ENCODE measurements at places on chromosomes 3 and 15. TPM values are rescaled to one million over a fixed set of nuclear protein-coding genes. Genes with fewer than 3 reads are reported as not detected.

Gene LINGO1
- 9.9 TPM for total RNA-seq

Gene PLA2G4D
- not detected for total RNA-seq

Gene SLC12A1
- total RNA-seq: not detected

Gene GTPBP8
- total RNA-seq: 14.9 TPM
